ENCODE measurements at places on chromosomes 5 and 9.

- no peak for DNase-seq
These were observed 65.9 kb downstream of the SHOC1 start for GRCh38 chr9:111728617-111729366.

DNA sequence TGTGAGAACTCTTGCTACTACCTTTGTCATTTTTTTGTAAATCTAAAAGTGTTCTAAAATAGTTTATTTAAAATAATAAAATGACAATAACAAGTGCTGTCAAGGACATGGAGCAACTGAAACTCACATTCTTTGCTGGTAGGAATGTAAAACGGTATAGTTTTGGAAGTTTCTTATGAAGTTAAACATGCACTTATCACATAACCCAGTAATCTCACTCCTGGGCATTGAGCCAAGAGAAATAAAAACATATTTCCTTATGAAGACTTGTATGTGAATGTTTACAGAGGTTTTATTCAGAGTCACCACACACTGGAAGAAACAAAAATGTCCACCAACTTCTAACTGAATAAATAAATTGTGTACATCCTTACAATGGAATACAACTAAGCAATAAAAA, 46.0 kb upstream of the COL15A1 start:
- DNase-seq: no peak

DNA sequence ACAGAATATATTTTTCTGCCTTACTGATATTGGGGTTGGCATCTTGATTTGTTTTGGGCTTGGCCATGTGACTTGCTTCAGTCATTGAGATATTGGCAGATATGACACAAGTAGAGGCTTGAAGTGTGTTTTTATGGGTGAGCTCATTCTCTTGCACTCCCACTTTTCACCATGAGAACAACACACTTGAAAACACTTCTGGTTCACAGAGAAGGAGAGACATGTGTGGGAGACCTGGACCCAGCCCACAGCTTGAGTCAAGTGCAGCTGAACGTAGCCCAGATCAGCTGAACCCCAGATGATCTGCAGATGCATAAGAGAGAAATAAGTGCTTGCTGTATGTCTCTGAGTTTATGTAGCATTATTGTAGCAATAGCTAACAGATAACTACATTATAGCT, 155.4 kb downstream of the SEMA6A start:
- no peak for DNase-seq

DNA sequence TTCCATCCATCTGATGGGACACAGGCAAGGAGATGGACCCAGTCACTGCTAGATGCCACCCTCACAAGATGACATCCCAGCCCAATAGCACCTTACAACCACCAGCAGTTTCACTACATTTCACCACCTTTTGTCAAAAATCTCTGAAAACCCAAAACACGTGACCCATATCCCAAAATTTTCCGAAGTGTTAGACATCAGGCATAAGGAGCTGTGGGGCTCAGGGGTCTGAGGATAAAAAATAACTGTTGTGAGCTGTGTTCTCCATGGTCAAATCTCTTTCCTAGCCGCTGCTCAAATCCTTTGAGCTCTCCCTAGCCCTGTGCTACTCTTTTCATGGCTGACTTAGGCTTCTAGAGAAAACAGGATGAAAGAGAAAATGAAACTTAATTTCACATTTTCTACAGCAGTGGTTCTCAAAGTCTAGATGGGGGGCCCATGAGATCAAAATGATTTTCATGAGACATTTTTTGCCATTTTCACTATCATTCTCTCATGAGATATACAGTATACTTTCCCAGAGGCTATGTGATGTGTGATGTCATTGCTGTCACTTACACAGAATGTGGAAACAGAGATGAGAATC, 40.7 kb downstream of the TIMD4 start:
- peak; percentile 38 for DNase-seq

DNA sequence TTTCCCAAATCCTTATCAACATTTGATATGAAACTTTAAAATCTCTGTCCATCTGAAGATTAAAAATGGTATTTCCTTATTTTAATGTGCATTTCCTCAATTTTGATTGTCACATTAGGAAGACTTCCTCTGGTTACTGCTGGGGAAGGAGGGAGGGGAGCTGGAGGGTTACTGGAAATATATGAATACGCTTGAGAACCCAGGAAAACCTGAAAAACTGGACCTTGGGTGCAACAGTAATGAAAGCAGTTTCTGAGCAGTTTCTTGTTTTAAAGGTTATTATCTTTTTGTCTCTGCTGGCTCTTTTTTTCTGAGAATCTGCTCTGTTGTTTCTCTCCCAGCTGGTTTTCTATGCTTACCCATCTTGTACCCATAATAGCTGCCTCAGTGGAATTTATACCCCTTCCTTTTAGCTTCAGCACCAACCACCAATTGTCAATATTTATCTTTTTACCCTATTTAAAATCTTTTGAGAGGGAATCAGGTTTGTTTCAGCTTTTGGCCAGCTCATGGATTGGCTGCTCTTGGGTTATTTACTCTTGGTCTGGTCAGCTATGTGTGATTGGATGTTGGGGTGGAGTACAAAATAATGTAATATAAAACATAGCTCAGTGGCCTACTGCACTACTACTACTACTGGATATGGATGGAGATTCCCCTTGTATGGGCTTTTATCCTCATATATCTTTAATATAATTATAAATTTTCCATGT, 67.4 kb downstream of the UNC13B start:
- no peak for DNase-seq

- DNase-seq: no peak
These were observed 19.1 kb downstream of the CNTFR start for GRCh38 chr9:34570376-34570775.

- no peak for DNase-seq
These were observed 589.2 kb downstream of the PRR16 start for GRCh38 chr5:121053055-121053985.

- DNase-seq: no peak
These were observed 124.1 kb upstream of the NR5A1 start for GRCh38 chr9:124631326-124631725.
